OCI-M1 (cell line): ENCODE measurements at places on chromosomes 6 and 20.

GRCh38 chr6:137159912-137160311 lies 13.5 kb downstream of the IL22RA2 start:
- DNase-seq: no peak

GRCh38 chr6:93358435-93358834 lies 60.9 kb downstream of the EPHA7 start:
- no peak for DNase-seq

GRCh38 chr20:58900397-58900796 lies 47.9 kb downstream of the GNAS start:
- DNase-seq: no peak

DNA sequence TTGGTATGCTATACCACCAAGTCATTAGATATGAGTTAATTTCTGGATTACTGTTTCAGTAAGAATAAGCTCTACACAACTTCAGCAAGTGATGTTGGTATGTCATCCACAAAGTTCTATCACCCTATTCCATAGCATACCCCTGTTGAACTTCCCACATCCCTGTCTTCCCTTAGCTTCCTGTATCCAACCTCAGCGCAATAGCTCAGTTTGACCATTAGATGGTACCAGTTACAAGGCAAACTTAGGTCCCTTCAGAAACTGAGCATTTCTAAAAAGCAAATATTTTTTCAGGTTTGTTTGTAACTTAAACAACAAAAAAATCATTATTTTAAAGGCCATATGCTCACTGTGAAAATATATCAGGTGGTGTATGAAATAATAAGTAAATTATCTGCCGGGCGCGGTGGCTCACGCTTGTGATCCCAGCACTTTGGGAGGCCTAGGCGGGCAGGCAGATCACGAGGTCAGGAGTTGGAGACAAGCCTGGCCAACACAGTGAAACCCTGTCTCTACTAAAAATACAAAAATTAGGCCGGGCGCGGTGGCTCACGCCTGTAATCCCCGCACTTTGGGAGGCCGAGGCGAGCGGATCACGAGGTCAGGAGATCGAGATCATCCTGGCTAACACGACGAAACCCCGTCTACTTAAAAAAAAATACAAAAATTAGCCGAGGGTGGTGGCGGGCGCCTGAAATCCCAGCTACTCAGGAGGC lies 8.8 kb upstream of the MOG start:
- DNase-seq: peak; percentile 54

- DNase-seq: no peak
Observed at GRCh38 chr6:43789447-43789846, 19.4 kb downstream of the VEGFA start.

DNA sequence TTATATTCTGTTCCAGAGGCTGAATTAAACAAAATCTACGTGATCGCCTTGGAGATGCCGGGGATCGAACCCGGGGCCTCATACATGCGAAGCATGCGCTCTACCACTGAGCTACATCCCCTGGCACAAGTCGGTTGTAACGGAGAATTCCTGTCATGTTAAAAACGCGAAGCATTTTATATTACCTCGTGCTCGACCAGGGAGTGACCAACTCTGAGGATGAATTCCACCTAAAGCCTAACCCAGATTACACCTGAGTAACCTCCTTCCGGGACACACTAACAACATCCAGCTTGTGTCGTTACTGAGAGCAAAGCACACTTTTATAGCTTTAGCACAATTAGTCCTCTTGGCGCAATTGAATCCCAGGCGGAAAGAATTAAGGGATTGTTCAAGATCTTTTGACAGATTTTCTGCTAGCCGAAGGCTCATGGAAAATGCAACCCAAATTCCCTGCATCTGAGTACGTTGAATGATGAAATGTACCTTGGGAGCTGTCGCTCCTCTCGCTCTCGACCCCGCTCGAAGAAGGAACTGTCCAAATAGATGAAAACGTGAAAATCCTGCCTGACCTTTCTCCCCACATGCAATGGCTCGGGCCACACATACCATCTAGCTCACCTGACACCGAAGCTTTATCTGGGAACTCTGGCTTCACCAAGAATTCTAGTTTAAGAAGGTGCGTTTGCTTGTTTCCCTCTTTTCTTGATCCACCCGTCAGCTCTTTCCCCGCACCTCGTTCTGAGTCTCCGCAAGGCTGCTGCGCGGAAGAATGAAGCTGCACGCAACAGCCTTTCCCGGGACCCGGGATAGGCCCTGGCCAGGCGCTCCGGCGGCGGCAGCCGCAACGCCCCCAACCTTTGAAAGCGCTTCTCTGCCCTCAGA lies 148.3 kb downstream of the GPX5 start:
- peak; percentile 94 for DNase-seq

GRCh38 chr6:151140767-151141166 lies 99.0 kb upstream of the AKAP12 start:
- no peak for DNase-seq

DNA sequence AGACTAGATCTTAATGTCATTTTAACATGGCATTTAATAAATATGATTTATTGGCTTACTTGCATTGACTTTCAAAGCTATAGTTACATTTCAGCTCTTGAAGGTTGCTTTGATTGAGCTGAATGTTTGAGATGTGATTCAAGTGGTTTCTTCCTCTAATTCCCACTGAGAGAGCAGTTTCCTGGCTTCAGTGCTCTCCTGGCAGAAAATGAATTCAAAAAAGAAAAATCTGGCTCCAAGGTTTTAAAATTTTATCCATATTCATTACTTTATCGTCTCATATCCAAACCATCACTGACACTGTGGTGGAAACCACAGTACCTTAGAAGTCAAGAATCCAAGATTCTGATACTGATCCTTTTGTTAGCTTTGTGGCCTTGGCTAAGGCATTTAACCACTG lies 263.1 kb upstream of the HSF2 start:
- no peak for DNase-seq

DNA sequence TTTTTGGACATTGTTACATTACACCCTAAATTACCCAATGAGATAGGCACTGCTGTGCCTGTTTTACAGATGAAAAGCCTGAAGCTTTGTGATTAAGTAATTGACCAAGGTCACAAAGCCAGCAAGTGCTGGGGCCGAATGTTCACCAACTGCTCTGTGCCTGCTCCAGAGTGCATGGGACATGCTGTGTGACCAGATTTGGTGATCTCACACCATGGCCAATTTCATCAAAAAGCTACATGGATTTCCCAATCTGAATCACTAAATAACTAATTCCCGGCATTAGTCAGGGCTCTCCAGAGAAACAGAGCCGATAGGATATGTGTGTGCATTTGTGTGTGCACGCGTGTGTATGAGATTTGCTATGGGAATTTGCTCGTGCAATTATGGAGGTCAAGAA lies 228.3 kb upstream of the ECI2 start:
- DNase-seq: no peak

DNA sequence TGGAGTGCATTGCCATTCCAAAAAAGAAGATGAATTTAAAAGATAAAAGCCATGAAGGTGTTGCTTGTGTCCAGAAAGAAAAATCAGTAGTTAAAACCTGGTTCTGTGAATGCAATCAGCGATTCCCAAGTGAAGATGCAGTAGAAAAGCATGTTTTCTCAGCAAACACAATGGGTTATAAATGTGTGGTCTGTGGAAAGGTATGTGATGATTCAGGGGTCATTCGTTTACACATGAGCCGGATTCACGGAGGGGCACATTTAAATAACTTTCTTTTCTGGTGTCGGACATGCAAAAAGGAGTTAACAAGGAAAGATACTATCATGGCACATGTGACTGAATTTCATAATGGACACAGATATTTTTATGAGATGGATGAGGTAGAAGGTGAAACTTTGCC lies 24.7 kb upstream of the BAG2 start:
- no peak for DNase-seq

- DNase-seq: peak; percentile 40
Observed at GRCh38 chr6:169723991-169724493, 258 bp downstream of the PHF10 start.

DNA sequence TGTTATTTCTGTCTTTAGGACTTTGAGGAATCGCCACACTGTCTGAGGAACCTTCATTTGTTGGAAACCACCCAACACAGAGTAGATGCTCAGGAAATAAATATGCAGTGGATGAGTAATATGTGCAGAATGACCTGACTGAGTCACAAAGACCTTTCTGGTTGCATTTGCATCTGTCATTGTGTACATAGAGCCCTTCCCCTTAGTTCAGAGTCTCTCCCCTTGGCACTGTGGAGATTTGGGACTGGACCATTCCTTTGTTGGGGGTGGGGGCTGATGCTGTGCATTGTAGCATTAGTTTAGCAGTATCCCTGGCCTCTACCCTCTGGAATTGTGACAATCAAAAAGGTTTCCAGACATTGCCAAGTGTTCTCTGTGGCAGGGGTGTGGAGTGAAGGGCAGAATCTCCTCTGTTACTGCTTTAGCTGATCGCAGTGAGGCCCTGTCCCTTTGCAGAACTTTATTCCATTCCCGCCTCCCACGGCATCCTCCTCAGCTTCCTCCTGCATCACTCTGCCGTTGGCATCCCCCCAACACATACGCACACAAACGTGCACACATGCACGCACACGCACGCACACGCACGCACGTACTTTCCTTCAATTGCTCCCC lies 64.5 kb downstream of the EYA2 start:
- no peak for DNase-seq

DNA sequence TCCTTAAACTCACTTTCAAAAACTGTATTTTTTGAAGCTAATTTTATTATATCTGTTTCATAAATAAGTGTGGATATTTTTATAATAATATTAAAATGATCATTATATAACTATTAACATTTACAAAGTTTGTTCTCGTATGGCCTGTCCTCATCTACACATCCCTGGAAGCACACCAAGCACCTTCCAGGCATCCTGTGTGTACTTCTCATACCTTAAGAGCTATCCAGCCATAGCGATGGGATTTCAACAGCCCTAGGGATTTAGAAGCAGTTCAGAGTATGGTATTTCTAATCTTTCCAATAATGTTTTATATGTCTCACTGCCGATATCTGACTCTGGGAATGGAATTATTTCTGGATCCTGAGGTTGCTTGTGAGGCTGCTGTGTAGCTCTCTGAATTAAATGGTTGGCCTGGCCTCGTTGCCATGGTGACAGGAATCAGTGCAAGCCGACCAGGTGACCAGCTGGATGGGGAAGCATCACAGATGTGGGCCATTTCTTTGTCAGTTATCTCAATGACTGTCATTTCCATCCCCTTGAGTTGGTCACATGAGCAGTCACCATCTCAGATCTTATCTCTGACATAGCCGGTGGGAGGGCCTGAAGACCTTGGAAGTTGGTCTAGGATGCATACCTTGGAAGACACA lies 265.2 kb upstream of the RIN2 start:
- DNase-seq: no peak

GRCh38 chr6:92510137-92510536 lies 909.2 kb downstream of the EPHA7 start:
- DNase-seq: no peak

DNA sequence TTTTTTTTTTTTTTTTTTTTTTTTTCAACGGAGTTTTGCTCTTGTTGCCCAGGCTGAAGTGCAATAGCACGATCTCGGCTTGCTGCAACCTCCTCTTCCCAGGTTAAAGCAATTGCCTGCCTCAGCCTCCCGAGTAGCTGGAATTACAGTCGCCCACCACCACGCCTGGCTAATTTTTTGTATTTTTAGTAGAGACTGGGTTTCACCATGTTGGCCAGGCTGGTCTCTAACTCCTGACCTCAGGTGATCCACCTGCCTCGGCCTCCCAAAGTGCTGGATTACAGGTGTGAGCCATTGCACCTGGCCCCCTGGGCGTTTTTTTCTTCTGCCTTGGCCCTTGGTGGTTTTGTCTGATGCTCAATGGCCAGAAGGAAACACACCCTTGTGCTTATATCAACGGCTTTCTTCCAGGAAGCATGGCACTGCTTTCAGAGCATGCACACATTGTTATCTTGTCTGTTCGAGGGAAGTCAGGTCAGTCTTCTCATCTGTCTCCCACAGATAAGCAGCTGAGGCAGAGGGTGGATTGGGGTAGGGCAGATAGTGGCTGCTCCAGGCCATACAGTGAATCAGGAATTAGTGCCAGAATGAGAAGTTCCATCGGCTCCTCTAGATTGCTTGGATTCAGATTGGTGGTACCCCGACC lies 203.1 kb downstream of the TSHZ2 start:
- peak; percentile 96 for DNase-seq

- DNase-seq: no peak
Observed at GRCh38 chr6:79833264-79833963, 113.9 kb downstream of the ELOVL4 start.

- no peak for DNase-seq
Observed at GRCh38 chr6:99604166-99605073, 2.2 kb upstream of the PRDM13 start.

GRCh38 chr20:21702553-21703470 lies 2.7 kb upstream of the PAX1 start:
- peak; percentile 34 for DNase-seq

GRCh38 chr6:56091159-56091869 lies 156.1 kb downstream of the COL21A1 start:
- DNase-seq: peak; percentile 31

DNA sequence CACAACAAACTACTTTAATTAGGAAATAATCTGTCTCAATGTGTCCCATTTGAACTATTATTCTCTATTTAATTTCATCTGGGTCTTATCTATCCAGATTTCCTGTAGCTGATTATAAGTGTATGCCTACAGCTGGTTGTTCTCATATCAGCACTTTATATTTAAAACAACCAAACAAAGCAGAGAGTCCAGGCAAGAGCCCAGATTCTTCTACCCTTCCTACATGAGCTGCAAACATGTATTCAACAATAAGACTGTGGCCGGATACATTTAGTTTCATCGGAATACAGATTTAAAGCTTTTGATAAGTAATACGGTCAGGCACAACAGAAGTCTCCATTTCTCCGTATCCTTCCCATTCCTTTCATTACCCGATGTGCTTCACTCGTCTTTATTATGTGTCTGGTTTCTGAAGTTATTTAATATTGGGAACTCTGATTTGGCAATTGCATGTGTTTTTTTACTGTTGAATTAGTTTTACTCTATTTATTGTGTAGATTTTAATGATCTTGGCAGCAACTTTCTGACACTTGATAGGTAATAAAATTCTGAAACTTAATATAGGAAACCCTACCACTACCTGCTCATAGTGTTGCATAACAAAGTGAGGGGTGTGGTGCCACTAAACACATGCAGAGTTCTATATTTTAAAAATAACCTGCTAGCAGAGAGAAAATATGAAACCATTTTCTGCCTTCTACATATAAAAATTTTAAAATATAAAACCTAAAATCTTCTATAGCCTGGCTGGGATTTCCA lies 653.5 kb upstream of the PTCHD4 start:
- DNase-seq: no peak

DNA sequence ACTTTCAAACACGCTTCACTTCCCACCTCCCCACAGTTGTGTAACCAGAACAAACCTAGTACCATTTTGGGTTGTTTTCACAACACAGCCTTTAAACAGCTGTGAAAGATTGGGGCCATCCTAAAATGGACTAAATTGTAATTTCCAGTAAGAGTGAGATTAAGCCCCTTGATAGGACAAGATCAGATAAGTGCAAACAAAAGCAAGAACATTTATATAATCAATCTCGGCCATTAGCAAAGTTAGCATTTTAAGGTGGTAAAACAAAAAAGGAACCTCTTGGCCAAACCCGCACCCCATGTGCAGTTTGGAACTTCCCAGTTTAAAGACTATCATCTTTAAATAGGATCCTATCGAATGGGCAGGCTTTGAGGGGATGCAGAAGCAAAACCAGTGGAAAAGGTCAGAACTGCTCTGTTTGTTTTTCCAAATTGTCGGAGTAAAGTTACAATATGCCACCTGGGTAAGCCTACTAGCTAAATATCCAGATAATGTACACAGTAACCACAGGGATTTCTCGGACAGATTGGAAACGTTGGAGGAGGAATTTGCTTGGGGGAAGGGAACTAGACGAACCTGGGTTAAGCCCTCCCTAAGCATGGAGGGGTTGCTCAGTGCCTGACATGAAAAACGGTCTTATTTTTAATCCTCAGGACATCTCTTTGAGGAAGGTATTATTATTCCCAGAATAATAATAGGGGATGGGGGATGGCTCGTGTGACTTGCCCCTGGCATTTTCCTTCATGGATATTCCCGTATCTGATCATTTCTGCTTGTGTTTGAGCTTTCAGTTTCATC lies 159.8 kb upstream of the SALL4 start:
- DNase-seq: no peak
